ENCODE measurements at places on chromosomes 4 and X. TPM values are rescaled to one million over a fixed set of nuclear protein-coding genes. Genes with fewer than 3 reads are reported as not detected.

Gene ARHGEF38
- not detected for total RNA-seq

Gene SH3BGRL
- total RNA-seq: 50.8 TPM

Gene FLNA
- 3,803 TPM for total RNA-seq

Gene PHKA2
- 16.0 TPM for total RNA-seq

Gene HMX1
- total RNA-seq: not detected

Gene UBL4A
- total RNA-seq: 40.3 TPM
